Mucosa of gallbladder (tissue), 1 donor: ENCODE measurements at places on chromosomes 7 and 10.
A peak's percentile ranks its signal among the peaks of the same experiment; 100 is the strongest.

GRCh38 chr10:47062441-47063200 is 151.4 kb downstream of the PTPN20 start:
- DNase-seq: no peak

GRCh38 chr10:6567884-6568283 is 12.2 kb downstream of the PRKCQ start:
- no peak for DNase-seq

- peak; percentile 75 for DNase-seq
Observed at GRCh38 chr10:120580918-120581895, 124.2 kb downstream of the PLPP4 start.

- no peak for DNase-seq
Observed at GRCh38 chr7:69885431-69885830, 287.2 kb downstream of the AUTS2 start.

DNA sequence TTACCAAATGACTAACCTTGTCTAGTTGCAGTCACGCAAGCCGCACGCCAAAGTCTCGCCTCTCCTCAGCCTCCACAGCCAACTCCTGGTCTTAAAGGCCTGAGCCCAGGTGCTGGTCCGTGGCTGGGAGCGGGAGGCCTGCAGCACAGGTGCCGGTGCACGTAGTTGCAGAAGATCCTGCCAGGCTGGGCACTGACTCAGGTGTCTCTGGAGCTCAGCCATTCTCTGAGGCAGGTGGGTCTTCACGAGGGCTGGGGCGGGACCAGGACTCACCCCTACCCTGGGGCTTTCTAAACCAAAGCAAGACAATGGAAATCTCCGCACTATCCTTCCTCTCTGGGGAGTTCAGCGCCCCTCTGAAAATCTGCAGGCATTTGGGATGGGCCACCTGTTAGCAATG is 216.4 kb downstream of the MLLT10 start:
- no peak for DNase-seq

DNA sequence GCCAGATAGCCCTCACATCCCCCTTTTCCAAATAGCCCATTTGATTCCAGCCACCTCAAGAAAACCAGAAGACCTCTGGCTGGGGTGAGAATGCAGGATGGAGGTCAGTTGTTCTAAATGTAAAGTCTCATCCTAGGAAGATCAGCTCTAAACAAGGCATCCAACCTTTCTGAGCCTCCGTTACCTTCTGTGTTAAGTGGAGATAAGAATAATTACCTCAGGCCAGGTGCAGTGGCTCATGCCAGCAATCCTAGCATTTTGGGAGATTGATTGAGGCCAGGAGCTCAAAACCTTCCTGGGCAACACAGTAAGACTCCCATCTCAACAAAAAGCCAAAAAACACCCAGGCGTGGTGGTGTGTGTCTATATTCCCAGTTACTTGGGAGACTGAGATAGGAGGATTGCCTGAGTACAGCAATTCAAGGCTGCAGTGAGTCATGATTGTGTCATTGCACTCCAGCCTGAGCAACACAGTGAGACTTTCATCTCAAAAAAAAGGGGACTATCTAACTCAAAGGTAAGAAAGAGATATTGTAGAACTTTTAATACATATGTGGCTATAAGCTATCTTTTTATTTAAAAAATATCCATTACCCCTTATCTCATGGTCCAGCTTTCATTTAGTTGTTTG is 43.5 kb downstream of the PRTFDC1 start:
- DNase-seq: no peak

DNA sequence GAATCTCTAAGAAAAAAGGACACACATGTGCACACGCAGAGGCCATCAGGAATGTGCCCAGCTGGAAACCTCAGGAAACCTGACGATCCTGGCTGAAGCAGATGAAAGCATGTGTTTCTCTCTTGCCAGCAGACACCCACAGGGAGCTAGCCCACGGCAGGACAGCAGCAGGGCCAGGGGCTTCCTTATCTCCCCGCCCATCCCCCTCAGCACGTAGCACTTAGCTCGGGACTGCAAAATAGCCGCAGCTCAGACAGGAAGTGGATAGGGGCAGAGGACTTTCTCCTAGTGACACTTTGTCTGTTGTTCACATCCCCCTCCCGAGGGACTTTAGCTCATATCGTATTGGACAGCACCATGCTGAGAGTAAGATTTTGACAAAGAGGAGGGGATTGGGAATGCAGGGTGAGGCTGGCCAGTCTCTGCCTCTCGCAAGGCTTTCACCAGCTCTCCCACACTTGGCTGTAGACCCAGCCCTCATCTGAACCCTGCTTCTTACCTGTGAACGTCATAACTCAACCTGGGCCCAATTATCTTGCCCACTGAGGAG is 63.8 kb downstream of the MKI67 start:
- no peak for DNase-seq

DNA sequence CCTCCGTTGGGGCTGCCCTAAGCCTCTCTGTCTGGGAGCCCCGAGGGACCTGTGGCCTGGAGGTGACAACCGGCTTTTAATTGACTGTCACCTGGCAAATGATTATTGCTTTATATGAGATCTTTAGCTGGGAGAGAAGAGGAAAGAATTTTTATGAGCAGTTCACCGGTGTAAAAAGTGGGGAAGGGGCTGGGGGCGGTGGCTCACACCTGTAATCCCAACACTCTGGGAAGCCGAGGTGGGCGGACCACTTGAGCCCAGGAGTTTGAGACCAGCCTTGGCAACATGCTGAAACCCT is 2.6 kb upstream of the COX19 start:
- DNase-seq: no peak

DNA sequence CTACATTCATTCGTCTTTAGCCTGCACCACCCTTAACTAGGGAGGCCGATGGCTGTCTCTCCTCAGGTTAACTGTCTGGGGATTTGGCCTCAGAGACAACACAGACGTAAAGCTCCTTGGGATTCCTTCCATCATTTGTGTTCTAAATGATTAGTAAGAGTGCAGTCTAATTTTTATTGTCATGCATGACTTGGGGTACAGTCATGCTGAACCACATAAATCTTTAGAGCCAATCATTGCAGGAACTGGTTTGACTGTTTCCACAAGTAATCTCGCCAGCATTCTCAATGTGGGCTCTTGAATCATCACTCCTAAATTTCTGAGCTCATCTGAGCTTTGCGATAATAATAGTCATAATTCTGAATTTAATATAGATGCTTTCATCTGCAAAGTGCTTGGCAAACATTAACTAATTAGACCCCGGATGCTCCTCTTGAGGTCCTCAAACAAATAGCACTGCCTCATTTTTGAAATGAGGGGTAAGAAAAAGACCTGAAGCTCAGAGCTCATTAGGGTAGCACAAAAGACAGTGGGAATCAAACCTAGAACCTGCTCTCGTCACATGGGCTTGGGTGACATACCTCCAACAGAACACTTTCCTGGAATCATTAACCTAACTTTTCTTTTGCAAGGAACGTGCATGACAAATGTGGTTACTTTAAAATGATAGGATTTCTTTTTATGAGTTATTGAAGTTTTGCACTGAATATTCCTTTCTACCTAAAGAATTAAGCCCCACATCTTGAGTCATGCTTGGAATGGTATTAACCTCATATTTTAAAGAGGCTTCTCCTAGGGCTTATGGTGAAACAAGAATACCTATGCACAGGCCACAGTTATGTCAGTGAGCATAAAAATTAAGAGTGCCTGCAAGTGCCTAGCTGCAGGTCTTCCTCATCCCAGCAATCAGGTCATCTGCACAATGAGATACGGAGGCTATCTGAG is 118.9 kb upstream of the NRP1 start:
- DNase-seq: no peak

GRCh38 chr10:48636231-48636630 is 31.4 kb upstream of the ARHGAP22 start:
- no peak for DNase-seq

DNA sequence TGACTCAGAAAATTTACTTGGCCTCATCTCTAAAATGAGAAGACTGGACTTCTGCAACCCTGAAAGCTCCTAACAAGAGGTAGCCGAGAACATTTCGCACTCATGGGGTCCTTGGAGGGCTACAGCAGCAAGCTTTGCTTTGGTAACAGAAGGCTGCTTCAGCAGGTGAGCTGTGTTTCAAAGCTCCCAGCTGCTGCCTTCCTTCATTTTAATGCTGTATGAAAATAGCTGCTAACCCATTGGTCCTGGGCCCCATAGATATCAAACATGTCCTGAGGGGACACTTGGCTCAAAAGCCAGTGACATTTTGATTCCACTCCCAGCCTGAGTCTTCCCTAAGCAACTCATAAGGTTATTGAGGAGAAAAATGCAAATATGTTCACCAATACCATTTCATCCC is 14.3 kb upstream of the MALSU1 start:
- no peak for DNase-seq

DNA sequence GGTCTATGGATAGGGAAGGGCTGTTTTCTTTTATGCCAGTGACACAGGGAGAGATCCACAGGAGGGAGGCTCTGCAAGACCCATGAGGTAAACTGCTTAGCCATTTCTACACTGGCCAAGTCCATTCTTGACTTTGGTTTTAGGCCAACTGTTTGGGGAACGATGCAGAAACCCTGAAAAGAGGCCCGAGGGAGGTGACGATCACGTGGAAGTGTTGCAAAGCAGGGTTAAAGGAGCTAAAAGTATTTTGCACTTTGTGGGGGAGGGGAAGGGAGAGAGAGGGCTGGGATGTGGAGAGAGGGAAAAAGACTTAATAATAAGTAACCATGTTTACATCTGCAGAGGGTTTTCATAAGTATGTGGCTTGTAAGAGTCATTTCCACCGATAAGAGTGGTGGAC is 239.7 kb downstream of the EMX2 start:
- no peak for DNase-seq

GRCh38 chr10:114643158-114643557 is 14.9 kb downstream of the ABLIM1 start:
- DNase-seq: no peak

- no peak for DNase-seq
Observed at GRCh38 chr10:119304541-119304940, 97.2 kb downstream of the GRK5 start.

- DNase-seq: no peak
Observed at GRCh38 chr7:35389636-35390035, 135.7 kb upstream of the TBX20 start.
